ENCODE measurements at places on chromosomes 3 and 15. TPM values are rescaled to one million over a fixed set of nuclear protein-coding genes. Genes with fewer than 3 reads are reported as not detected.

DNA sequence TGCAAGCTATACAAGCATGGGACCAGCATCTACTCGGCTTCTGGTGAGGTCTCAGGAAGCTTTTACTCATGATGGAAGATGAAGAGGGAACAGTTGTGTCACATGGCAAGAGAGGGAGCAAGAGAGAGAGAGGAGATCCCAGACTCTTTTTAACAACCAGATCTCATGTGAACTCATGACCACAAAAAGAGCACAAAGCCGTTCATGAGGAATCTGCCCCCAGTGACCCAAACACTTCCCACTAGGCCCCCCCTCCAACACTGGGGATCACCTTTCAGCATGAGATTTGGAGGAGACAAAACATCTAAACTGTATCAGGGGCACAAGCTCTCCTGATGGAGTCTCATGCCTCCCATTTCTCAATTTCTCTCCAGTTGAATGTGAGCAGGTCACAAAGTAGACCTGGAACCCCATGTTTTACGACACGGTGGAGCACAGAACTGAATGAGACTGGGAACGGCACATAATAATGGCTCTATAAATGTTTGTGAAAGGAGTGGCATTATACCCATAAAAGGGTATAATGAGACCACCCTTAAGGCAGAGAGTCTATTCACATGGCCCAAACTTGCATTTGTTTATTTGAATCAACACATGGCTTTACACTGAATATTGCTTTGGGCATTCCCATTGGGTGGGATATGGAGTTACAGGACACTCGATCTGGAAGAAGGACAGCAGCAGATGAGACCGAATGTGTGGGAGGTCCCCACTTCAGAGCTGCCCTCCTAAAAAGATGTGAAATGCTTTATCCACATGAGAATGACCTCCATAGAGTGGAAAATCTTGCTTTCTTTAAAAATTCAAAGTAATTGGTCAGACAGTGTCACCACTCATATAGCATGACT, 38.8 kb downstream of the IL16 start:
- no peaks in the 10 kb centered on the region for H3K4me1 ChIP-seq
- no peaks in the 10 kb centered on the region for H3K27me3 ChIP-seq
- no peak overlapping the region for H3K4me3 ChIP-seq
- no peaks in the 10 kb centered on the region for H3K36me3 ChIP-seq
- no peak overlapping the region for H3K27ac ChIP-seq

GRCh38 chr15:91311986-91312385, 211.9 kb downstream of the SV2B start:
- no peak for DNase-seq
- H3K36me3 ChIP-seq = no peaks in the 10 kb centered on the region
- H3K27me3 ChIP-seq = peaks cover 6% of the 10 kb centered on the region
- peaks cover 3% of the 10 kb centered on the region for H3K4me1 ChIP-seq

Gene DPPA2
- total RNA-seq = 0.36 TPM

DNA sequence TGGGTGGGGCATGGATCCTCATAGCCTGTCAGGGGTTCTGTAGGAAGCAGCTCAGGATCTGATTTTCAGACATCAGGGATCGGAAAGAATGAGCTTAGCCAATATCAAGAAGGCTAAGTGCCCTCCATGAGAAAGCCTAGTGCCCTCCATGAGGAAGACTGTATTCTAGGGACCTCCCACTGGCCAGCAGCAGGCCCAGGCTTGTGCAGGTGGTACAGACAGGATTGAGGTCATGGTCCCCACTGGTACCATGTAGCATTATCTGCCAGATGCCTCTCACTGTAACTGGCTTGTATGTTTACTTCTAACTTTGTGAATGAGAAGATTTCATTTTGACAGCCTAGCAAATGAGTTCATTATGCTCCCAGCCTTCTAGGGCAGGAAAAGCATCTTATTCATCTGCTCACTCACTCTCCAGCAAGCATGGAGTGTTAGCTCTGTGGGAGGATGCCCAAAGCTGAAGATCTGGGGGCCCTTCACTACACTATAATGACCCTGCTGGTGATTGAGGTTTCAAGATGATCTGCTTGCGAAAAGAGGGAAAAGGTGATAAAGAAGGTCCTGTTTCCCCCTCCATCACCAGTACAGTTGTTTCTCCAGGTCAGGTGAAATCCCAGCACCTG, 7.5 kb downstream of the EPHB1 start:
- peaks cover 3% of the 10 kb centered on the region for H3K36me3 ChIP-seq
- peaks cover 88% of the 10 kb centered on the region for H3K27me3 ChIP-seq
- no peak overlapping the region for H3K4me3 ChIP-seq
- H3K4me1 ChIP-seq = peaks cover 4% of the 10 kb centered on the region
- peak; percentile 4 for DNase-seq

Gene MYL3
- total RNA-seq = 5.4 TPM
